ENCODE measurements at places on chromosomes 3 and 15. TPM values are rescaled to one million over a fixed set of nuclear protein-coding genes. Genes with fewer than 3 reads are reported as not detected.
A peak's percentile ranks its signal among the peaks of the same experiment; 100 is the strongest.

The CHRD gene
- polyA plus RNA-seq: 5.7 TPM

The ERC2 gene
- 0.43 TPM for polyA plus RNA-seq

The LIPH gene
- polyA plus RNA-seq: 18.2 TPM

The CDHR4 gene
- polyA plus RNA-seq: not detected

The GCNT3 gene
- polyA plus RNA-seq: 8.2 TPM

The SLC35A5 gene
- polyA plus RNA-seq: 6.2 TPM

DNA sequence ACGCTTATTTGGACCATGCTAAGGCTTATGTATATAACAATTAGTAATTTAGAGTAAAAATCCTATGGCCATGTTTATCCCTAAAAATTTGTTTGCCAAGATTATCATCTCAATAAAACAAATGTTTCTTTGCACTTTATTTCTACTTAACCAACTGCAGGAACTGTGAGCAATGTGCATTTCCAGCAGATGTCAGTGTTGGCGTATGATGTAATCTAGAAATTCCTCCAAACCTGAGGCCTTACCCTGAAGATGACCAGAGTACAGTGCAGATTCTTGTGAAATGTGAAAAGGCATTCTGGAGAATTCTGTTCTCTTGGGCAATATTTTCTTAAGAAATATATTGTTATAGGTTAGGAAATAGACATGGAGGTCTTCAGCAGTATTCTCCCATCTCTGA lies 205.9 kb downstream of the MBNL1 start:
- peak; percentile 68 for DNase-seq
- no peak overlapping the region for H3K4me3 ChIP-seq
- no peaks in the 10 kb centered on the region for H3K36me3 ChIP-seq
- no peaks in the 10 kb centered on the region for H3K27me3 ChIP-seq
- peaks cover 13% of the 10 kb centered on the region for H3K4me1 ChIP-seq
- H3K27ac ChIP-seq: no peak overlapping the region

DNA sequence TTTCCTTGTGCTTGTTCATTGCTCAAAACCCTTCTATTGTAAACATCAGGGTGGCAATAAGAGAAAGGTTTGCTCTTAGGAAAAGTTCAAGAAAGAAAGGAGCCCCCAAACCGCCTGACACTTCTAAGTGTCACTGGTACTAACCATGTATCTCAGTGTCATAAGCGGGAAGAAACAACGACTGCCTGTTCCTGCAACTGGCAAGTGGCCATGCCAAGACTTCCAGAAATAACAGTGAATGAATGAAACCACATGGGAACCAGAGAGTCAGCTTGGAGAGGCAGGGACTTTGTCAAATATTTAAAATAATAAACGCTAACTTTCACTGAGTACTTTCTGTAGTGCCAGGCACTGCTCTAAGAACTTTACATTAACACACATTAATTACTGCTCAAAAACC lies 1.1 kb downstream of the PLSCR2 start:
- no peaks in the 10 kb centered on the region for H3K27me3 ChIP-seq
- H3K36me3 ChIP-seq: no peaks in the 10 kb centered on the region
- H3K4me1 ChIP-seq: peaks cover 12% of the 10 kb centered on the region

DNA sequence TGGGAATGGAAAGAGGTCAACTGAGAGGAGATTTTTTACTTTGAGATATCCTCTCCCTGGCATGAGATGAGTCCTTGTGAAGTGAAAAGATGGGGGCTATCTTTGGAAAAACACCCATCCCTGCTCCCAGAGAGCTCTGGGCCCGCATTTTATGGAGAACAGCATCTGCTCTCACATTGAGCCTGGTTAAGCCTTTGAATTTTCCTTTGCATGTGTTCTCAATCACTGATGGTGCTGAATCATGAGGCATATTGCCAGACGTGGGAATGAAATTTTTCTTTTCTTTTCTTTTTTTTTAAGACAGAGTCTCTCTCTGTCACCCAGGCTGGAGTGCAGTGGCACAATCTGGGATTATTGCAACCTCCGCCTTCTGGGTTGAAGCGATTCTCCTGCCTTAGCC lies 24.4 kb downstream of the TMEM45A start:
- H3K27ac ChIP-seq: no peak overlapping the region
- peaks cover 16% of the 10 kb centered on the region for H3K36me3 ChIP-seq
- no peak overlapping the region for H3K4me3 ChIP-seq
- H3K27me3 ChIP-seq: no peaks in the 10 kb centered on the region

- no peaks in the 10 kb centered on the region for H3K27me3 ChIP-seq
- no peak overlapping the region for H3K27ac ChIP-seq
- no peaks in the 10 kb centered on the region for H3K4me1 ChIP-seq
- no peaks in the 10 kb centered on the region for H3K36me3 ChIP-seq
- DNase-seq: no peak
Measured at GRCh38 chr3:111493276-111493675, 48.7 kb upstream of the CD96 start.

- no peak overlapping the region for H3K27ac ChIP-seq
- H3K27me3 ChIP-seq: no peaks in the 10 kb centered on the region
- H3K4me3 ChIP-seq: no peak overlapping the region
- DNase-seq: peak; percentile 26
Measured at GRCh38 chr3:186268616-186269448, 93.2 kb downstream of the DGKG start.

- no peaks in the 10 kb centered on the region for H3K36me3 ChIP-seq
- peaks cover 17% of the 10 kb centered on the region for H3K4me1 ChIP-seq
Measured at GRCh38 chr3:186212611-186213010, 103.7 kb upstream of the ETV5 start.

DNA sequence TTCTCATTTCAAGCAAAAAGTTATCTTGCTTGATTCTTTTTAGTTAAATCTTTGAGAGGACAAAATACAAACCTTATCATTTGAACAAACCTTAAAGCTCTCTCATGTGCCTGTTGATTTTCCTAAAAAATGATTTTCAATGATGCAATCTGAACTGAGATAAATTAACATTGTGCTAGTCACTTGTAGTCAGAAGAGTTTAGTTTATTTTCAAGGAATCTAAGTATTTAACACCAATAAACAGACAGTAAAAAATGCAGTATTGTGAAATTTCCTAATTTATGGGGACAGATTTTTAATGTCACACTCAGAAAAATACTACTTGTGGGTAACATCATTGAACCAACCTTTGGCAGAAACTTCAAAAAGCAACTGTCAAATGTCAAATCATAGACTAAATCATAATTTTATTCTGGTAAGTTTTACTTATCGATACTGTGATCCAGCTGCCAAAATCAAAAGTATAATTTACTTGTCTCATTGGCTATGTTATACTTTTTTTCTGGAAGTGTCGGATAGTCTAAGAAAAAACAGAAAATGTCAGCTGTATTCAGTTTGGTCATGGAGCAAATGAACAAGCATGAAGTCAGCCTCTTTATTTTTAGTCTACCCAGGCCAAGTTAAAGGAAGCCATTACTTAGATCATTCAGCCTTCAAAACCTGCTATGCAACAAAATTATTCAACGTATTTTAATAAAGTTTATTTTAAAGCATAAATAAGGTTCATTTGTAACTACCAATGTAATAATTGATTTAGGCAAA lies 52.4 kb upstream of the FNDC3B start:
- DNase-seq: no peak
- no peak overlapping the region for H3K4me3 ChIP-seq
- H3K36me3 ChIP-seq: no peaks in the 10 kb centered on the region
- no peak overlapping the region for H3K27ac ChIP-seq
- no peaks in the 10 kb centered on the region for H3K4me1 ChIP-seq

- no peaks in the 10 kb centered on the region for H3K4me1 ChIP-seq
- H3K36me3 ChIP-seq: no peaks in the 10 kb centered on the region
- H3K4me3 ChIP-seq: no peak overlapping the region
- no peaks in the 10 kb centered on the region for H3K27me3 ChIP-seq
Measured at GRCh38 chr3:132381348-132381944, 35.9 kb upstream of the DNAJC13 start.

- H3K27ac ChIP-seq: peak overlapping the region; percentile 84
- DNase-seq: no peak
- H3K36me3 ChIP-seq: no peaks in the 10 kb centered on the region
Measured at GRCh38 chr15:43828061-43828657, 1.4 kb downstream of the WDR76 start.

GRCh38 chr3:193727089-193727488 lies 134.1 kb downstream of the OPA1 start:
- H3K27ac ChIP-seq: no peak overlapping the region
- H3K36me3 ChIP-seq: no peaks in the 10 kb centered on the region
- no peak for DNase-seq

GRCh38 chr3:139264375-139264774 lies 79.4 kb upstream of the MRPS22 start:
- no peaks in the 10 kb centered on the region for H3K4me1 ChIP-seq
- H3K27me3 ChIP-seq: no peaks in the 10 kb centered on the region
- no peaks in the 10 kb centered on the region for H3K36me3 ChIP-seq
- no peak overlapping the region for H3K27ac ChIP-seq
- H3K4me3 ChIP-seq: no peak overlapping the region
- no peak for DNase-seq

GRCh38 chr3:68060191-68060590 lies 405.8 kb upstream of the SUCLG2 start:
- no peak overlapping the region for H3K4me3 ChIP-seq
- no peak for DNase-seq
- H3K27me3 ChIP-seq: no peaks in the 10 kb centered on the region
- no peaks in the 10 kb centered on the region for H3K36me3 ChIP-seq

DNA sequence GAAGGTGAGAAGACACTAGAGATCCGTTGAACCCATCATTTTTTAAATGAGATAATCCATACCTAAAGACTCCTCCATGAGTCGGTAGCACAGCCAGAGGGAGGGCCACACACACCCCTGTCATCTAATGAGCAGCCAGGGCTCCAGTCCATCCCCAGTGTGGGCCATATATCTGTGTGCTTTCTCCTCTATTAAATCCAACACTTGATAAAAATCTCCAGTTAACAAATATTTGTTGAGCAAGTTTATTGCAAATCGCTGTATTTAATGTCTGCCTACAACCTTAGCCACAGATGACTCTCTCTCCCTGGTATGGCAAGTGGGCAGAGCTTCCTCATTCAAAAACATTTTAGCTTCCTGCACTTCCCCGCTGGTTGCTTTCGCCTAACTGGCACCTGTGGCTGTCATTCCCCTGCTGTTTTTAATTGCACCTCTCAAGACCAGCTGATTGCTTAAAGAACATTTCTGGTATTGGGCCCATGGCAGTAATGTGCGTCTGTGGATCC lies 82.8 kb downstream of the SMAD3 start:
- H3K4me1 ChIP-seq: peaks cover 70% of the 10 kb centered on the region
- no peak overlapping the region for H3K4me3 ChIP-seq
- no peaks in the 10 kb centered on the region for H3K36me3 ChIP-seq
- DNase-seq: no peak
- H3K27ac ChIP-seq: peak overlapping the region; percentile 48
- H3K27me3 ChIP-seq: no peaks in the 10 kb centered on the region

Data from stomach (tissue), 19 donors.